ENCODE measurements at places on chromosomes 1 and 21.

- H3K4me1 ChIP-seq: no peaks in the 10 kb centered on the region
- H3K27ac ChIP-seq: no peak overlapping the region
- no peaks in the 10 kb centered on the region for H3K36me3 ChIP-seq
- no peak for DNase-seq
- H3K27me3 ChIP-seq: no peaks in the 10 kb centered on the region
These were observed 111.3 kb upstream of the PALMD start for GRCh38 chr1:99534638-99534930.

DNA sequence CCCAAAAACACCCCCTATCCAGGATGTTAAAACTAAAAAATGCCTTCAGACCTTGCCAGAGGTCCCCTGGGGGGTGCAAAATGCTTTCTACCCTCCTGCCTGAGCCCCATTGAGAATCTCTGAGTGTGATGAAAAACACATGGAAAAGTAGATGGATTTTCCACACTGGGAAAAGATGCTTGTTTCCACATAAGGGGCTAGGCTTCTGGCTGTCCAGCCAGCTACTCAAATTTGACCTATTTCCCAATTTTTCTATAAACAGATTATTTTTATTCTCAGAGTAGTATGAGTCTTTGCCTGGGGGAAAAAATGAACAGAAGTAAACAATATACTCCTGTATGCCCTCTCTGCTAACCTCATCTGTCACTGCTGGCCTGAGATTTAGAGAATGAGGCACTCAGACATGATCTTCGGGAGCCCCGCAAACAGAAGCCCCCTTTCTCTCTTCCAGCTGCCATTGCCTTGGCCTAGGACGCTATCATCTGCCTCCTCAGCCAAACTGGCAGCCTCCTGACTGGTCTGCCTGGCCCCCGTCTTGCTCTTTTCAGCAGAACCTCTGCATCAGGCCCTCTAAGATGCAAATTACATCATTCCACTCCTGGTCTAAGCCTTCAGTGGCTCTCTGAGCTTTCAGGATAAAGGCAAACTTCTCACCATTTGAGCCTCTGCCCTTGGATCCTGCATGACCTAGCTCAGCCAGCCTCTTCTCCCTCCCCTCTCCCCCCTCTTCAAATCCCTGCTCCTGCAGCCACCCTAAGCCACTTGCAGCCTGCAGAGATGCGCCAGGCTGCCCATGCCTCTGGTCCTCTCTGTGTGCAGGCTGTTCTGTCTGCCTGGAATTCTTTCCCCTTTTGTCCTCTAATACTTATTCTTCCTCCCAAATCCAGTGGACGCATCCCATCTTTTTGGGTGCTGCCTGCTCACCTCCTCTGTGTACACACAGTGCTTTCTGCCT, 39.7 kb upstream of the TMEM125 start:
- H3K36me3 ChIP-seq: no peaks in the 10 kb centered on the region
- no peak overlapping the region for H3K4me3 ChIP-seq

- H3K4me3 ChIP-seq: no peak overlapping the region
- no peaks in the 10 kb centered on the region for H3K27me3 ChIP-seq
- no peaks in the 10 kb centered on the region for H3K36me3 ChIP-seq
- H3K27ac ChIP-seq: no peak overlapping the region
- no peak for DNase-seq
These were observed 603.5 kb upstream of the ADAMTS5 start for GRCh38 chr21:27570306-27570868.

GRCh38 chr1:37875833-37876232, 16.4 kb upstream of the MTF1 start:
- H3K27ac ChIP-seq: no peak overlapping the region
- H3K4me1 ChIP-seq: no peaks in the 10 kb centered on the region
- H3K36me3 ChIP-seq: peaks cover 2% of the 10 kb centered on the region
- DNase-seq: no peak

- no peak overlapping the region for H3K27ac ChIP-seq
- no peaks in the 10 kb centered on the region for H3K27me3 ChIP-seq
- no peaks in the 10 kb centered on the region for H3K36me3 ChIP-seq
- no peak for DNase-seq
These were observed 43.6 kb upstream of the WNT2B start for GRCh38 chr1:112465122-112465521.
